Kidney capillary endothelial cell (primary cell): ENCODE measurements at places on chromosomes 4 and X.

DNA sequence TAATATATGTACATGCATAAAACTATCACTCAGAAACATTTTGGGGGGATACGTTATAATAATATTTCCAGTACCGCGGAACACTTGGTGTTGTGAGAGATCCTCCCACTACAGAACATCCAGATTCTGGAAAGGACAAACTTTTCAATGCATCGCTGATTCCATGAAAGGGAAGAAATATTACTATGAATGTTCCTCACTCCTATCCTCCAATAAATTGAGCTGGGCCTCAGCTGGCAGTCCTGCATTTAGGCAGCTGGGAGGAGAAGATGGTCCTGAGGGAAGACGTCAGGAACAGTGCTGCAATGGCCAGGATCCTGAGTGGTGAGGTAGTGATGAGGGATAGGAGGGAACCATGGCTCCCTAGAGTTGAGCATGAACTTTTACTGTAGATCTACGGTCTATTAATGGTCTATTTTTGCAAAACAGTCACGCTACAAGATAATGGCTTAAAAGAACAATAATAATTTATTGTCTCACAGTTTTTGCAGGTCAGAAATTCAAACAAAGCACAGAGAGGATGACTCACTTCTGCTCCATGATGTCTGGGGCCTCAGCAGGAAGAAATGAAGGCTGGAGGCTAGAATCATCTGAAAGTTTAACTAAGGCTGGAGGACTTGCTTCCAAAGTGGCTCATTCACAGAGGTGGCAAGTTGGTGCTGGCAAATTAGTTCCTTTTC is 538.1 kb downstream of the STIM2 start:
- peak; percentile 47 for DNase-seq

DNA sequence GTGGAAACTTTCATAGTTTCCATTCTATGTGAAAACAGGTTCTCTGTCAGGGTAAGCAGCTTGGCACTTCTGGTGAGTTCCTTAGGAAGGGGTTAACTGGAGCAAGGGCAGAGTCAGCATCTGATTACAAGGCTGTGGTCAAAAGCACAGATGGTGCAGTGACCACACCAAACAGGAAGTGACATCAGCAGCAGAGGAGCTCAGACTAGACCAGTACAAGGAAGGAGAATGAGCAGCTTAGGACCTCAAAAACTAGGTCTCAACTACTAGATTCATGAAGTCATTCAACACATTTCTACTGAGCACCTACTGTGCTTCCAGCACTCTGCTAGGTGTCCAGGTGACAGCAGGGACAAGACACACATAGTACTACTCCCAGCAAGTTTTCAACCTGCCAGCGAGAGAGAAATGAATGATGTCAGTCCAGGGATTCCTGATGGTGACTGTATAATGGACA is 130.2 kb downstream of the AMELX start:
- peak; percentile 26 for DNase-seq

DNA sequence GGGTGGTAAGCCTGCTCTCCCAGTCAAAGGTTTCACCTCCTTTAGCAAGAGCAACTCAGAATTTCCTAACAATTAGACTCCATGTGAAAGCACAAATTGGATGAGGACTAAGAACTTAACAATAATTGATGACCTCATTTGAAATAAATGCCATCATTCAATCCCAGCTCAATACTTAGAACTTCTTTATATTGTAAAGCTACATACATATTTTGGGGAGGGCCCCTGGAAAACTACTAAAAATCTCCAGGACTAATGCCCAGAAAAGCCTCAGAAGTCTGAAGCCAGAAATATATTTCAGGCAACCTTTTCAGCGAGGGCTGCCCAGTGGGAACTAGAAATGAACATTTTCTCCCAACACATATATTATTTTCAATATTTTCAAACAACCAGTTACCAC is 38.1 kb downstream of the AMOT start:
- no peak for DNase-seq

DNA sequence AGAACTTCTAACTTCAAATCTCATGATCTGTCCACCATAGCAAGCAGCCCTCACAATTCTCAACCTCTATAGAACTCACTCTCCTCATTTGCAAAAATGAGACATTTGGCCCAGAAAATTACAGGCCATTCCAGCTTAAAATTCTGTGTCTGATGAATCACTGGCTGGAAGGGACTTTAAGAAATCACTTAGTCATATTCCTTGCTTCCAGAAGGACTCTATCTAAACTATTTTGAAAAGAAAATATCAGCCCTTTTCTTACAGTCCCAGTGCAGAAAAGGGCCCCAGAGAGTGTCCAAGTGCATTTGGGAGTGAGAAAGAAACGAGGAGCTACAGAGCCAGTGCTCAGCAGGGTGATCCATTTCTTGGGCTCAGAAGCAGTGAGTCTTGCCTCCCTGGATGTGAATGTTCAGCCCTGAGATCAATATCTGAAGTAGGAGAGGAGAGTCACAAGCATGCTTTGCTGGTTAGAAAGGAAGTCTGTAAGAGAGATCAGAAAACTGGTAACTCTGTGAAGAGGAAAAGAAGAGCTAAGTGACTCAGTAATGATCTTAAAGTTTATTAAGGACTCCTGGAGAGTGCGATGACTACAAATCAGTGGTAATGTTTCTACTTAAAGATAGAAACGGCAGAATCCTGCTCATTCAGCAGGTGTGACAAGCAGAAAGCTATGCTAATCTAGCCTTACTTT is 139.8 kb downstream of the PALLD start:
- peak; percentile 23 for DNase-seq

GRCh38 chr4:152900395-152900794 is 35.7 kb upstream of the FHDC1 start:
- DNase-seq: no peak

GRCh38 chrX:150587585-150588503 is 19.4 kb downstream of the MTM1 start:
- peak; percentile 7 for DNase-seq

- DNase-seq: no peak
Observed at GRCh38 chr4:73684097-73684496, 56.3 kb upstream of the CXCL8 start.

DNA sequence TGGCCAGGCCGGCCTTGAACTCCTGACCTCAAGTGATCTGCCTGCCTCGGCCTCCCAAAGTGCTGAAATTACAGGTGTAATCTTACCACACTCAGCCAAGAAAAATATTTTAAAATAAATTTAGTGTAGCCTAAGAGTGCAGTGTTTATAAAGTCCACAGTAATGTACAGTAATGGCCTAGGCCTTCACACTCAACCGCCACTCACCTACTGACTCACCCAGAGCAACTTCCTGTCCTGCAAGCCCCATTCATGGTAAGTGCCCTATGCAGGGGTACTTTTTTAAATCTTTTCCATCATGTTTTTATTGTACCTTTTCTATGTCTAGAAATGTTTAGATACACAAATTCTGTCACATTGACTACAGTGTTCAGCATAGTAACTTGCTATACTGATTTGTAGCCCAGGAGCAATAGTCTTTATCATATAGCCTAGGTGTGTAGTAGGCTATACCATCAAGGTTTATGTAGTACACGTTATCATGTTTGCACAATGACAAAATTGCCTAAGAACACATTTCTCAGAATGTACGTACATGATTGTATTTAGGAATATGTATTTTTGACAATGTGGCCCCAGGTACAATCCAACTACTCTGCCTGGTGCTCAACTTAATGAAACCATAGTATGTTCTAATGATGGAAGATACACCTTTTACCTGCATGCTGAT is 455.2 kb downstream of the PCDH7 start:
- peak; percentile 19 for DNase-seq

DNA sequence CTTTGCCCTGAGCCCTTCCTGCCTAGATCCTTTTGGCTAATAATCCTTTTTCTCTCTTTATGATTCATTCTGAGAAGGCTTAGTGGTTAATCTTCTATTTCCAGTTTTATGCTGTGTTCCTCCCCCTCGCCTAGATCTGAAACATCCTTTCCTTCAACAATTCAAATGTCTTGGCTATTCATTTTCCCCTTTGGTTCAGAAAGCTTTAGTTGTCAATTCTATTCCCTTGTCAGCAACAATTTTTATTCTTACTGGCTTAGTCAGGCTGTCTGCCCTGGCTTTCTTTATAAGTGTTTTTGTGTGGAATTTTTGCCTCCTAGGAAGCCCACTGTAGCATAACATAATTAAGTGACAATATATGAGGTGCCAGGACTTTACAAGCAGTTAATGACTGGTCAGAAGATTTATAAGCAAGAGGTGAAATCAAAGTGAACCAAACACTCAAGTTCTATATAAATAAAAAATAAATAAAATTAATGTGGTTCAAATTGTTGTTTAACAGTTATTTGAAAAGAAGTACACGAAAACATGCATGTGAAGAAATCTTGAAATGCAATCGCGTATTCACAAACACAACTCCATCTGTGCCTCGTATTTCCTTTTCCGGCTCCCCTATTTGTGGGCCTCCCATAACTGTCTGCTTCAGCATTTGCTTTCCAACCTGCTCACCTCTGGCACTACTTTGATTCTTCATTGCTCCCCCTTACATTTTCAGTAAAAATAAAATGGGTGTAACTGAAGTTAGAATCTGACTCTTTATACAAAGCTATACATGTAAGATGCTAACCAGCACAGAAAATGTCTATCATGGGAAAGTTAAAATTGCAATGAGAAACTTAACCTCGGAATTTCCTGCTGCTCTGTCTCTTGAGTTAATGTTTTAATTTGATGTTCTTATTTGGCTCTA is 235.4 kb downstream of the SPRY1 start:
- peak; percentile 40 for DNase-seq

DNA sequence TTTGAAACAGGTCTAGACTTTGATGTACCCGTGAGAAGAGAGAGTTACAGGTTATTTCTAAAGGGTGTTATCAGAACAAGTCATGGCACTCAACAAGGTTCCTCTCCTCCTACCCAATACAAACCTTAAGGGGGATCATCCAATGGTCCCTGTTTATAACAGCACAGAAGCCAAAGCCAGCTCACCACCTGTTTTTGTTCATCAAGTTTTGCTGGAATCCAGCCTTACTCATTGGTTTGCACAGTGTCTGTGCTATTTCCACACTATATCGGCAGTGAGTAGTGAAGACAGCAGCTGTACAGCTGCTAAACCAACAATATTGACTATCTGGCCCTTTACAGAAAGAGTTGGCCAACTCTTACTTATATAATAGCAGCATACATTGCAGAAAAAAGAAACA is 262.1 kb upstream of the STS start:
- no peak for DNase-seq

DNA sequence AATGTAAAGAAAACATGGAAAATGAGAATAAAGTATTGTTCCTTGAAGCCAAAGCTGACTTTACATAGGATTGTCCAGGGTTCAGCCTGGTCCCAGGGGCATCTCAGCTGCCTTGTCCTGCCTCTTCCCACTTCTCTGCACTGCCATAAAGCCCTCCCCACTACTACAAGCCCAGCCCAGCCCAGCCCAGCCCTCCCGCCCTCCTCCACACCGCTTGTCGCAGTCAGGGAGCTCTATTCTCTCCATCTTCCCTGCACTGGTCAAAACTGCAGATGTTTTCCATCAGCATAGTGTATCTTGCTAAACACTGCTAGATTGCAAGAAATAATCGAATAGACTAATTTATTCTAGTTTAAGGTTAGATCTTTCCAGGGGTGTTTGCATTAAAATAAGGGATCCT is 100.3 kb downstream of the TENM3 start:
- DNase-seq: no peak

GRCh38 chrX:133444196-133444595 is 28.9 kb upstream of the GPC4 start:
- DNase-seq: no peak

- DNase-seq: no peak
Observed at GRCh38 chrX:84747516-84747915, 245.3 kb upstream of the HDX start.

- DNase-seq: peak; percentile 66
Observed at GRCh38 chr4:70632028-70632427, 3.5 kb downstream of the ENAM start.

DNA sequence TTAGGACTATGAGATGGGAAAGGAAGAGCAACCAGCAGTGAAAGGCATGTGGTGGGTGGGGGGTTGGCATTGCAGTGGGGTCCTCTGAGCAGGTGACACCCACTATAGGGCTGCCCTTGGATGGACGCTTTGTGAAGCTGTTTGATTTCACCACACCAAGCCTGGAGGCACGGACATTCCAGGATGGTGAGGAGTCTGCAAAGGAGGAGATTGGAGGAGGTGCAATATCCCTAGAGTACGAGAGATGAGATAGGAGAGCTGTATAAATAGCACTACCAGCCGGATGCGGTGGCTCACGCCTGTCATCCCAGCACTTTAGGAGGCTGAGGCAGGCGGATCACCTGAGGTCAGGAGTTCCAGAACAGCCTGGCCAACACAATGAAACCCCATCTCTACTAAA is 42.3 kb downstream of the SHOX start:
- no peak for DNase-seq

- peak; percentile 26 for DNase-seq
Observed at GRCh38 chr4:101356928-101357327, 9.6 kb upstream of the PPP3CA start.

DNA sequence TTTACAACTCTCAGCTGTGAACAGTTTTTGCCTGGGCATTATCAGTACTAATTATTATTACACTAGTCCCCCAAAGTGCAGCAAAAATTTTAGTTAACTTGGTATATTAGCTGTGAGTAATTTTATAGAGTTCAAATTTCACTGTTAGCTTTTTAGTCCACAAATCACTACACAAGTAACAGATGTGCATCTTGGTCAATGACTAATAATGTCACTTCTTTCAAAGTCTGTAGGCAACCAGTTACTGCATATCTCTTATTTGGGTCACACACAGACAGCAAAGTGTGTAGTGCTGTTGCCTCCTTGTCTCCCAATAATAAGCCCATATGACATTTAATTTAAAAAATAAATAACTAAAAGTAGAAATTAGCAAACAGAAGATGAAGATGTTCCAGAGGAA is 159.9 kb downstream of the SCFD2 start:
- no peak for DNase-seq

- no peak for DNase-seq
Observed at GRCh38 chr4:87100168-87100567, 120.2 kb downstream of the KLHL8 start.

- peak; percentile 24 for DNase-seq
Observed at GRCh38 chr4:151604238-151604637, 156.6 kb downstream of the GATB start.

GRCh38 chr4:88661739-88662138 is 35.9 kb downstream of the NAP1L5 start:
- DNase-seq: peak; percentile 10

DNA sequence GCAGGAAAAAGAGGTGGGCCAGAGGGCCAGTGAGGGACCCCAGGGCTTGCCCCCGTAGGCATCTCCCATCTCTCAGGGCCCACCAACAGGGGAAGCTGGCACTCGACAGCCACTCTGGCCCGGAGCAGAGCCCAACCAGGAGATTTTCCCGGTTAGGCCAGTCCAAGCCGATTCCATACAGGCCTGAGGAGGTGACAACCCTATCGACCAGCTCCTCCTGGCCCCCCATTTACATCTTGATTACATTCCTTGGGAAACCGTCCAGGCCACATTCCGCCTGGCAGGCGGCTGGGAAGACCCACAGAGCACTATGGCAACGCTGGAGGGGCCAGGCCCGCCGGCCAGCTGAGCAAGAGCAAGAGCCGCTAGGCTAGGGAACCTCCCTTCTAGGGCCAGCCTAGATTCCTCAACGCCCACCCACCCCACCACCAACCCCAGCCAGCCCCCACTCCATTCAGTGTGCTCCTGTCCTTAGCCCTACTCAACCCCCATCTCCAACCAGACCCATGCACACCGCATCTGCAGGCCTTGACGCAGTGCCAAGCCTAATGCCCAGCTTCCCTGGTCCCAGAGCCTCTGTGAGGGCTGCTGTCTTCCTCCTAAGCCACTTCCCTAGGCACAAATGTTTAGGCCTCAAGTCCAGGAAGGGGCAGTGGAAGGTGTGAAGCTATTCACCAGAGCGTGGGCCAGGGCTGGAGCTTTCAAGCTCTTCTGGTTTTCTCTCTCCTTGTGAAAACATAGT is 161.2 kb downstream of the EFNB1 start:
- no peak for DNase-seq

- no peak for DNase-seq
Observed at GRCh38 chr4:108060686-108061321, 71.1 kb downstream of the HADH start.
